ENCODE measurements at places on chromosomes 12 and 14.

DNA sequence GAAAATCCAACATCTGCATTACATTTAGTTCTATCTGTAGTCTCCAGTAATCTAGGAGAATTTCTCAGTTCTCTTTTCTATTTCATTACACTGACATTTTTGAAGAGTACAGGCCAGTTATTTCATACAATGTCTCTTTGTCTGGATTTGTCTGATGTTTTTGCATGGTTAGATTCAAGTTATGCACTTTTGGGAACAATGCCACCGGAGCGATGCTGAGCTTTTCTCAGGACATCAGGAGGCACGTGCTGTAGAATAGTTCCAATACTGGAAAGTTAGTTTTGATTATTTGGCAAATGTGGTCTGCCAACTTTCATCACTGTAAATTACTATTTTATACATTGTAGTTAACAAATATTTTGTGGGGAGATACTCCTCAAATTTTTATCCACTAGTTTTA lies 43.1 kb downstream of the ALDH1L2 start:
- no peak for DNase-seq

GRCh38 chr12:127043731-127044130 lies 1223.2 kb upstream of the TMEM132C start:
- no peak for DNase-seq

DNA sequence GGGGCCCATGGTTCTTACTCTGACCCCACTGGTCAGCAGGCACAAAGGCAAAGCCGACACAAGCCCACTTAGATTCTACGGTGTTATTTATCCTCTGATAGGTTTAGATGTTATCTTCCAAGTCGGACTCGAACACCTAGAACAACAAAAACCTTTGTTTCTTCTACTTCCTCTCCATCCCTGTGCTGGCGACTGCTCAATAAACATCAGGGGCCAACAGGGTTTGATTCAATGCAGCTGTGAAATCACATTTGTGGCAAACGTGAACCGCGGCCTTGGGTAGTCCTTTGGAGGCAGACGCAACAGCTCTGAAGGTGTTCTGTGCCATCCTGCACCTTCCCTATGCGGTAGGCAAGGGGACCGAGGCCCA lies 87.2 kb downstream of the CHGA start:
- DNase-seq: no peak

DNA sequence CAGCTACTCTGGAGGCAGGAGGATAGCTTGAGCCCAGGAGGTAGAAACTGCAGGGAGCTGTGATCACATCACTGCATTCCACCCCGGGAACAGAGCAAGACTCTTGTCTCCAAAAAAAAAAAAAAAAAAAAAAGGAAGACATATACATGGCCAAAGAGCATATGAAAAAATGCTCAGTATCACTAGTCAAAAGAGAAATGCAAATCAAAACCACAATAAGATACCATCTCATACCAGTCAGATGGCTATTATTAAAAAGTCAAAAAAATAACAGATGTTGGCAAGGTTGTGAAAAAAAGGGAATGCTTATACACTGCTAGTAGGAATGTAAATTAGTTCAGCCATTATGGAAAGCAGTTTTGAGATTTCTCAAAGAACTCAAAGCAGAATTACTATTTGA lies 174.8 kb upstream of the ATF7IP start:
- no peak for DNase-seq

GRCh38 chr14:51500776-51501175 lies 150.9 kb upstream of the FRMD6 start:
- DNase-seq: no peak

DNA sequence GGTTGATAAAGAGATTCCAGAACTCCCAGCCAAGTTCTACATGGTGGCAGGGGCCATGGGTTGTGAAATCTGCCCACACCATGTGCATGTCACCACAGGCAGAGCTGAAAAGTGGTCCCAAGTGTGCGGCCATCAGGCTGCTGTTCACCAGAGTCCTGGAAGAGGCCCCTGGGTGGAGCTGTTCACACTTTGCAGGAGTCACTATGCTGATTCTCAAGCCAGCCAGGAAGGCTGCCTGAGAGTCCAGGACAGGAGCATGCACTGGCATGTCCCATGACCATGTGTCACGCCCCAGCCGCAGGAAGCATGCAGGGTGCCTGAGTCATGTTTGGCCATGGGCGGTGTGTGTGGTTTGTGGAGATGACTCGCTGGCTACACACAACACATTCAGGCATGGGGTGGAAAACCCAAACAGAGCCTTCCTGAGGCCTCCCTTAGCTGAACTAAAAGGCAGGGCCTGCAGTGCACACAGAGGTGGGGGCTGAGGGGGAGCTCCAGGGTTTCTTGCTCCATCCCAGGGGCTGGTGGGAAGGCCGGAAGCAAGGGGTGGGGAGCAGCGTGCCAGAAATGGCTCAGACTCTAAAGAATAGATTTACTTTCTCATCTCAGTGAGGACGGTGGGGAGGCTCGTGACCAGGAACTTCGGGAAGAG lies 19.4 kb downstream of the ABCB9 start:
- peak; percentile 99 for DNase-seq

GRCh38 chr12:97758194-97758501 lies 295.5 kb downstream of the RMST start:
- no peak for DNase-seq

- no peak for DNase-seq
Observed at GRCh38 chr12:49974677-49975317, 2.0 kb downstream of the AQP6 start.

GRCh38 chr14:75650253-75651058 lies 10.2 kb downstream of the ERG28 start:
- peak; percentile 29 for DNase-seq

DNA sequence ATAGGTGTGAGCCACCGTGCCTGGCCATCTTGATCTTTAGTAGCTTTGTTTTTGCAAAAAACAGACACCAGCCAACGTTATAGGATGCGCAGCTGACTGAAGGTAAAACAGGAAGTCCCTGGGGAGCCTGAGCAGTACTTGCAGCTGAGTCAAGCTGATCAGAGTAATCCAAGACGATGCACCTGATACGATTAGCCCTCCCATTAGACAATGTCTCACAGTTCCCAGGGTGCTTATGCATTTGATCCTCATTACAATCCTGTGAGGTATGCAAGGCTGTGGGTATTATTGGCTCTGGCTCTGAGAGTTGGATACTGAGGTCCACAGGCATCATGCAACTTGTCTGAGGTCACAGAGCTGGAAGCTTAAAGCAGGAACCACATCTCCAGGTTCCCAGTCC lies 8.1 kb downstream of the KRT18 start:
- DNase-seq: no peak

GRCh38 chr12:40262657-40263056 lies 37.9 kb downstream of the LRRK2 start:
- no peak for DNase-seq

- DNase-seq: no peak
Observed at GRCh38 chr14:52277552-52277951, 10.1 kb downstream of the PTGDR start.

Data from vagina (tissue), 2 donors.